ENCODE measurements at places on chromosomes 16 and 17.

GRCh38 chr16:3690980-3691720 lies 26.2 kb downstream of the TRAP1 start:
- no peak for DNase-seq

- DNase-seq, result no peak
Observed at GRCh38 chr17:55159251-55159650, 105.5 kb upstream of the HLF start.

- no peak for DNase-seq
Observed at GRCh38 chr17:58527949-58528348, 13.5 kb upstream of the MTMR4 start.

DNA sequence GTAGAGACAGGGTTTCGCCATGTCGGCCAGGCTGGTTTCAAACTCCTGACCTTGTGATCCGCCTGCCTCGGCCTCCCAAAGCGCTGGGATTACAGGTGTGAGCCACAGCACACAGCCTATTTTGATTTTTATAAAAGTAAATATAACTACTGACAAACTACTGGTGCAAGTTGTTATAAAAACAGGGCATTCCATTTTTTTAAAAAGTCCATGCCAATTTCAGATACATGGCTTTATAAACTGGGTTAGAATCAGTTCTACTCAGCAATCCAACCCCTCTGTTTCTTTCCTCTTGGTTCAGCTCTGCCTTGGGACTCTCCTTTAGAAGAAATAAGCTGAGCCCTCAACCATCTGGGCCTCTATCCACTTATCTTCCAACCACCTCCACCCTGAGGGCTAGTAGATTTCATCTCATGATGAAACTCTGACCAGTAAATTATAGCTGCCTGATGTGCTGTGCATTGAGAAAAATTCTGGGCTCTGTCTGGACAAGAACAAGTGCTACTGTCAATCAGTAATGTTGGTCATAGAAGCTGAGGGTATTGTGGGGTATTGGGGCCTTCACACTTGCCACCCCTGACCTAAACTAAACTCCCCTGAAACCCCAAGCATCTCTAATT lies 10.2 kb downstream of the RANBP10 start:
- no peak for DNase-seq

GRCh38 chr17:39014795-39015545 lies 47.8 kb upstream of the FBXO47 start:
- no peak for DNase-seq

DNA sequence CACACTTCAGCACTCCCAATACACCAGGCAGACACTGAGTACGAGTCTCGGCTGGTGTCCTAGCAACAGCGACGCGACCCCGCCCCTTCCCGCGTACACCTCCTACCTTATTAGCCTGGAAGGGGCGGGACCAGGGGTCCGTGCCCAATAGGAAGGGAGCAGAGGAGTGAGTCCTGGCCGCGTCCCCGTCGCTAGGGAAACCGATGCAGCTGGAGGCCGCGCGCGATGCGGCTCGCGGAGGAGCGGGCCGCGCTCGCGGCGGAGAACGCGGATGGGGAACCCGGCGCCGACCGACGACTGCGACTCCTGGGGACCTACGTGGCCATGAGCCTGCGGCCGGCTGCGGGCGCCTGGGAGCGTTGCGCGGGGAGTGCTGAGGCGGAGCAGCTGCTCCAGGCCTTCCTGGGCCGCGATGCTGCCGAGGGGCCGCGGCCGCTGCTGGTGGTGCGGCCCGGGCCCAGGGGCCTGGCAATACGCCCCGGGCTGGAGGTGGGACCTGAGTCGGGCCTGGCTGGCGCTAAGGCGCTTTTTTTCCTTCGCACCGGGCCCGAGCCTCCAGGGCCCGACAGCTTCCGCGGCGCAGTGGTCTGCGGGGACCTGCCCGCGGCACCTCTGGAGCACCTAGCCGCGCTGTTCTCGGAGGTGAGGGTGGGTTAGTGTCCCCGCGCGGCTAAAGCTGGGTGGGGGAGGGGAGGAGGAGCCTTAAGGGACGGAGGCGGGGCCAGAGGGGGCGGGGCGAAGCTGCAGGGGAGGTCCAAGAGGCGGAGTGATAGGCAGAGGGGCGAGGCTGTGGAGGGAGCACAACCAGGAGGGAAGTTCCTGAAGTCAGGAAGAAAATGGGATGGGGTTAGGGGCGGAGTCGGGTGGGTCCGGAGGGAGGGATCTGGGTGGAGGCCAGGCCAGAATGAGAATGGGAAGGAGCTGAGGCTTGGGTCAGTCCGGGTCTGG lies at the start of gene DNAH9:
Gene DNAH9 (plus strand): TSS at position 197 of the 948 bp plus-strand sequence. CDS start 29 bp downstream, at position 226.
- peak; percentile 4 for DNase-seq

DNA sequence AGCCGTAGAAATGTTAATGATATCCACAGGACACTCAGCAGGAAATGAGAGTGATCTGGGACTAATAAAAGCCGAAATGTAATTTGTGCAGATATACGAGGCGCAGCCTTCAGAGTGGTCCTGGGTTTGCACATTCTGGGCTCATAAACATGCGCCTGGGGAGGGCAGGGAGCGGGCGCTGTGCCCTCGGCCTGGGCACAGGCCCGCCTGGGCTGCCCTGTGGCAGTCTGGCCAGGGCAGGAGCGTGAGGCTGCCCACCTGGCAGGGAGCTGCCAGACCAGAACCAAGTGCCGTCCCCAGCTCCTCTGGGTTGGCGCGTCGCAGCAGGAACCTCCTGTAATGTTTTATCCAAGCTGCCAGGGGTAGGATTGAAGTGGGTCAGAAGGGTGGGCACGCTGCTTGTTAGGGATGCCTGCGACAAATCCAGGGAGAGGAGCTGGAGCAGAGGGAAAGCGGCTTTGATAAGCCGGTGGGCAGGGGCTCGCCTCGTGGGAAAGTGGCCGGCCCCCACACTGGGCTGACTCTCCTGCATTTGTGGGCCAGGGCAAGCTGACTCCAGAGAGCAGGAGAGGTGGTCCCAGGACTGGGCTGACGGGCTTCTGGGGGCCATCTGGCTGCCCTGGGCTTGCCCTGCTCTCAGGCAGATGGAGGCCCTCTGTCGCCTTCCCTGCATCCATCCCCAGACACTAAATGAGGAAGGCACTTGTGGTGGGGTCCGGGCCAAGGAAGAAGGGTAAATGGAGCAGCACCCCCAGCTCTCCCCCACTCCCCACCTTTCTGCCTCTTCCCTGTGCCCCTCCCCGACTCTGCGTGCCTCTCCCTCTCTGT lies 45.9 kb downstream of the SREBF1 start:
- no peak for DNase-seq

- peak; percentile 58 for DNase-seq
Observed at GRCh38 chr16:84277244-84277823, 17.3 kb upstream of the WFDC1 start.

- DNase-seq, result no peak
Observed at GRCh38 chr16:53022374-53022773, 30.3 kb downstream of the CHD9NB start.

DNA sequence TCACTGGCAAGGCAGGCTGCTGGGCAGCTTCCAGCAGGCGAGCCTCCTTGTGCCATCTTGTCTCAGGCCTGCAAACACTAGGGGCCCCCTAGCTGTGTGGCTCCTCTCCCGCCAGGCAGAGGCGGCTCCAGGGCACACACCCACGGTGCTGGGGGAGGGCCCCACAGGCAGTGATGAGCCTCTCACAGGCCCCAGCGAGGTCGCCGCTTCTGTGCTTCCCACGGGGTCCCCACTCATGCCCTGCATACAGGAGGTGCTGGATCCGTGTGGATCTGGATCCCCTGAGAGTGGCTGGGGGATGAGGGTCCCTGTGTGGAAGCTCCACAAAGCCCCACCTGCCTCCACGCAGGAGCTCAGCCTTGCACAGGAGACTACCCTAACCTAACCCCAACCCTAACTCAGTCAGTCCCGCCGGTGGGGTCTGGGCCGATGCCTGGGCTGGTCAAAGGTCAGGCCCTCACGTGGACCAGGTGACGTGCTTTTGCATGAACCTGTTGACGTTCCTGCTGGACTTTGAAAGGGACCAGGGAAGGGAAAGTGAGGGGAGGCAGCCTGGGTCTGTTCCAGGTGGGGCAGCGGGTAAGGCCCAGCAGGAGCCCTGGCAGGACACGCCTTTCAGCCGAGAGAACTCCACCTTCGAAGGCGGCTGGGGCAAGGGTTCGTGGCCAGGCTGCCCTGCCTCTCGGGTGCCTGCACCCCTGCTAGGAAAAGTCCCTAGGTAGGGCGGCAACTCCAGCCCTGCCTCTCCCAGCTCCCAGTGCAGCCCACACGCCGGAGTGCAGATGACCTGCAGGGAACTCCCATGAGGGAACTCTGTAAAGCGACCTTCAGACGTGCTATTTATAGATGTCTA lies 5.2 kb downstream of the SECTM1 start:
- DNase-seq, result no peak

All from stimulated activated CD8-positive, alpha-beta memory T cell treated with anti-CD3 and anti-CD28 coated beads, Interleukin-7, amount 100 ng/mL, for 24 hours (primary cell).